Epithelial cell of umbilical artery (primary cell): ENCODE measurements at places on chromosomes 2 and 18. TPM values are rescaled to one million over a fixed set of nuclear protein-coding genes. Genes with fewer than 3 reads are reported as not detected.

Gene FIGN
- total RNA-seq = 0.65 and 1.1 TPM in 2 replicates

Gene TMEM200C
- total RNA-seq = 2.3 and 2.6 TPM in 2 replicates

Gene CAMKMT
- total RNA-seq = 6.5 TPM in 2 replicates

Gene ALPG
- not detected in 2 replicates for total RNA-seq

Gene FASTKD1
- 23.4 and 35.9 TPM in 2 replicates for total RNA-seq

Gene SAG
- total RNA-seq = under 0.01 TPM in 1 of 2 replicates, not detected in the other

Gene SPP2
- not detected in 2 replicates for total RNA-seq

Gene ZNF519
- total RNA-seq = 2.9 and 3.0 TPM in 2 replicates

Gene LRRTM4
- total RNA-seq = not detected in 2 replicates

Gene ASTL
- not detected in 2 replicates for total RNA-seq

Gene GPR45
- not detected in 2 replicates for total RNA-seq
